ENCODE measurements at places on chromosomes 5 and 9.

GRCh38 chr5:40831346-40832210 is 3.4 kb downstream of the RPL37 start:
- no peak for DNase-seq

DNA sequence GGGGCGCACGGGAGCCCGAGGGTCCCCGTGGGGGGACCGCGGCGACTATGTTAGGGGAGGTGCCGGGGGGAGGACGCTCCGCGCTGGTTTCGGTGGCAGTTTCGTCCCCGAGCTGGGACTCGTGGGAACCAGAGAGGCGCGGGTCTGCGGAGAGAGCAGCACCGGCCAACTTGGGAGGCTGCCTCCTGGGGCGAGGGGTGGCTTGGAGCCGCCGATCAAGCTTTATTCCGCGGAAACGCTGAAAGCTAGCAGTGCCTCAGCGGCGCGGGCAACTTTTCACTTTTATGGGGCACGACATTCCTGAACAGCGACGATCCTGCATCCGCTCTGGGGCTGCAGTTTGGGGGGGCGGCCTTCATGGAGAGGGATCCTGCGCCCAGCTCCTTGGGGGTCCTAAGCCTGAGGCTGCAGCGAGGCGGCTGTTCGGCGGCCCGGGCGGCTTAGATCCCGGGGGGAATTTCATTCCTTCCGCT is 369 bp downstream of the OCLN start:
- DNase-seq: no peak

DNA sequence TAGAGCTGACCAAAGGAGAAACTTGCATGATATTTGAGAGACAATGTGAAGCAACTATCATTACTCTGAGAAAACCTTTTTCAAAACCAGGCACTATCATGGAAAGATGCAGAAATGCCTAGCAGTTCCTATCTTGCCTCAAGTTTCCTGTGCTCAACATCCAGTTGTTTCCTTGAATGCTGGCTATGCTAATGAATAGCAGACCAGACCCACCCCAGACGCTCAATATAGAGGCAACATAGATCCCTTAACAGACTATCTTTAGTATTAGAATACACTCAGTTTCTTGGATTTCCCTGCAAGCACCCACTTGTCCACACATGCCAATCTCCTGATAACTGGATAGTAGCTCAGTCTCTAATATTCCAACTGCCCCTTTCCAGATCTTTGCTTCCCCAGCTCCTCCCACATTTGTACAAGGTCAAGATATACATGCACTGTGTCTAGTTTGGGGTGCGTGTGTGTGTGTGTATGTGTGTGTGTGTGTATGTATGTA is 93.3 kb upstream of the PCSK5 start:
- DNase-seq: no peak

DNA sequence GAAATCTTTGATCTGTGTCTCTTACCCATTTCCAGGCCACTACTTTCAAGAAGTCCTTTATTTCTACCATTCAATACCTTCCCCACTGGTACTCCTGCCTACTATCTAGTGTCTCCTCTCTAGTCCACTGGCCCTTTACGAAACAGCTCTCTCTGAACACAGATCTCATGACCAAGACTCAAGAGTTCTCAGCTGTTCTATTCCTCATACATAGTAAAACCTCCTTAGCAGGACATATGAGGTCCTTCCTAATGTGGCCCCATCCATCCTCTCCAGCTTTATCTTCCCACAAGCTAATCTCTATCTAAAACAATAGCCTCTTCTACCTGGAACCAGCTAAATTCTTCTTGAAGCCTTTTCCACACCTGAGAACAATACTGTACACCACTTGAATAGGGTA is 2.6 kb downstream of the TEX10 start:
- DNase-seq: no peak

- no peak for DNase-seq
Observed at GRCh38 chr5:68802430-68802829, 291.4 kb upstream of the SLC30A5 start.

GRCh38 chr9:98517761-98518160 is 191.0 kb downstream of the GABBR2 start:
- no peak for DNase-seq

GRCh38 chr5:78819166-78819565 is 165.9 kb downstream of the ARSB start:
- DNase-seq: no peak

DNA sequence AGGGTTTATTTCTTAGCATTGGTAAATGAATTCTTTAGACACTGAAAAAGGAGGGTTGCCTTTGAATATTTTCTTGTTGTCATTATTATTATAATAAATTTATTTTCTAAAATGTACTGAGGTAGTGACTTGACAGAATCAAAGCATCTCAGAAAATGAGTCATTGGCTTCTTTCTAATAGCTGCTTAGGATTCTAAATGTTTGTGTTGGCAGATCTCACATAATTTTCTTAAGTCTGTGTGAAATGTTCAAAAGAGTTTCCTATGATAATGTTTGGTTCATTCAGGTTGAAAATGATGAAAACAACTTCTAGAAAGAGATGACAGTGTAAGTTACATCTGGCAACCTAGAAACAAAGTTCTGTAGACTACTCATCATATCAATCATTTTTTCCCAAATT is 69.7 kb downstream of the SH3GL2 start:
- no peak for DNase-seq

DNA sequence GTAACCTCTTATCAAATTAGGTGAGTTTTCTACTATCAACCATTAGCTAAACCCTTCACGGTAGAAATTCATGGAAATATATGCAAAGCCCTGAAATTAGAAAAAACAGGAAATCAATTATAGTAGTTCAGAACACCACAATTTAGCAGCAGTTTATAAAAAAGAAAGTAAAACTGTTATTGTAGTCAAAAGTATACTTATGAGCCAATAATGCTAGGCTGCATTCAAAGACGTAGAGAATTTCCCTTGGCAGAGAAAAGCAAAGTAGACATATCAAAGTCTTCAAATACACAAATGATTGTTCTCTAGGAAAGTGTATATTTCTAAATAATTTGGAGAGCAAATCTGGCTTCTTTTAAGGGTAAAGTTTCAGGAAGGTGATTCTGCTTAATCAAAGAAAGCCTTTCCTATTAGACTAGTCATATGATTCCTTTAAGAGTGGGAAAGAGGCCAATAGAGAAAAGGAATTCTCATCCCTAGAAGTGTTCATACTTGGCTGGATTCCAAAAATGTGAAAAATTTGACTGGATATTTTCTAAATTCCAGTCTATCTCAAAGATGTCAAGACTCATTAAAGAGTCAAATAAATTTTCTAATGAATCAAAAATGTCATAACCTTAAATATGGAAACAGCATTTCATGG is 185.5 kb downstream of the SMC2 start:
- DNase-seq: no peak

DNA sequence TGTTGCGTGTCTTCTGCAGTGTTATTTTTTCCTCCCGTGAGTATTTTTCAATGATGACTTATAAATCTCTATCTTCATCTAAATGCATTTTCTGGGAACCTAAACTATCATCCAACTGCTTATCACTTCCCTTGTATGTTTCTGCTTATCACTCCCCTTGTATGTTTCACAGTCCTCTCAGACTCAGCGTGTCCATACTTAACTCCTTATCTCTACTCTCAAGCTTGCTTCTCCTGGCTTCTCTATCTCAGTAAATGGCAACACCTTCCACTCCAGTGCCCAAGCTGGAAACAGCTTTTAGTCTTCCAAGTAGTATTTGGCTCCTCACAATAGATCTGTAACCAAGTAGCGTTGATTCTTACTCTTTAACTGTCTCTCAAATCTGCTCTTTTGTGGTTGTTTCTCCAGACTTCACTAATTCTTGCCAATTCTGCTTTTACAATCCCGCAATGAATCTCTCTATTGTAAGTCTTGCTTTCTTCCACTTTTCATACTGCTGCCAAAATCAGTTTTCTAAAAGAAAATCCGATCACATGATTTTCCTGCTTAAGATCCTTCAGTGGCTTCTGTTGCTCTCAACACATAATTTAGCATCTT is 33.8 kb upstream of the TXNDC8 start:
- no peak for DNase-seq

Measured in NCI-H2227 treated with DMSO at 0.1 percent for 48 hours (cell line).